ENCODE measurements at places on chromosomes 5 and 9.

GRCh38 chr5:91175708-91176107, 207.4 kb downstream of the ARRDC3 start:
- no peak for DNase-seq

GRCh38 chr5:144179226-144179625, 8.6 kb downstream of the KCTD16 start:
- DNase-seq, result no peak

GRCh38 chr5:124733329-124733650, 13.1 kb downstream of the ZNF608 start:
- no peak for DNase-seq

GRCh38 chr9:22392523-22392922, 54.1 kb upstream of the DMRTA1 start:
- no peak for DNase-seq

DNA sequence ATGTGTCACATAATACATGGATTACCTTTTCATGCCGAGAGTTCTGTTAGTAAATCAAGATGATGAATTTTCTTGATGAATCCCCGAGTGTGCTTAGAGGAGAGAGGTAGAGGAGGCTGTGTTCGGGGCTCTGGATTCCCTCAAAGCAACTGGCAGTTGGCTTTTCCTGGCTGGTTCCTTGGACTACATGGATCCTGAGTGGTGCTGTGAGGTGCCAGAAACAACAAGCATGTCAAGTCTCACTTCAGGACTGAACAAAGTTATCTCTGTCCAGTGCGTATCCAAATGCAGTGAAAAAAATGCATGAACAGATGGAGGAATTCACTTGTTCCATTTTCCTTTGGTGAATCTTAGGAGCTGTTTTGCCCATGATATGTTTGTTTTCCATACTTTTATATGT, 231.7 kb downstream of the FBXL7 start:
- DNase-seq, result no peak

- DNase-seq, result no peak
Observed at GRCh38 chr9:22111954-22112247, 102.8 kb upstream of the CDKN2B start.

DNA sequence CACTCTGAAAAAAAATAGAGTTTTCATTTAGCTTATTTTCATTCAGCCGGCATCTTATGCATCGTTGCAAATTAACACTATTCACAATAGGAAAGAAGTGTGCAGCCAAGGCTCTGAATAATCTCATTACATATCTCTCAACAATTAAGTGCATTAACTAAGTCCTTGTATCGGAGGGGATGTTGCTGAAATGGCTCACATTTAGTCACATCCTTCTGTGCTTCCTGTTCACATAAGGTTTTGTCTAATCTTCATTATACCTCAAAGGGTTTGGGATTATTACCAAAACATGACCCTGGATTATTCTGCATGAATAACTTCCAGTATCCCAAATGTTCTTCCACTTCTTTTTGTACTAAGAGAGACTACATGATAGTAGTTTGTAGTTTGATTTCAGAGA, 278.0 kb upstream of the GRIA1 start:
- DNase-seq, result no peak

DNA sequence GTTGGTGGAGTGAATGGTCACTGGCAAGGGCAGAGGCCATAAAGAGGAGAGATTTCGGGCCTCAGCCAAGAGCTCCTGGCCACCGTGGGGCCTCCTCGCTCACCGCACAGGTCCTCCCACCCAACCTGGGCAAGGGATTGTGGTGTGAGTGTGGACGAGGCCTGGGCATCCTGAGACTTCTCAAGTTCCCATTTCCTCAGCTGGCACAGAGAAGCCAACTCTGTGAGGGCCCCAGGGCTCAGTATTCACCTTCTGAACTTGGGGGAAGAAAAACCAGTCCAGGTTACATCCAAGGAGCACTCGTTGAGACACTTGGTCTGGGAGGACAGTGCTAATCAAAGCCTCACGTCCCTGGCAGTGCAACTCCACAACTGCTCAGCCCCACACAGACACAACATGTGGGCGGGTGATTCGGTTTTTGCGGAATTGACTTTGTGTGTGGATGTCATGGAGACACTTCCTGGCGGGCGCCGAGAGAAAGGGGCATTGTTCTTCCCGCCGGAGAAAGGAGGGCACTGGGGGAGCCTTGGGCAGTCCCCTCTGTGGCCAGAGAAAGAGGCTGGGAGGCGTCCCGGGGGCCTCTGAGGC, 28.5 kb upstream of the NKD2 start:
- no peak for DNase-seq

DNA sequence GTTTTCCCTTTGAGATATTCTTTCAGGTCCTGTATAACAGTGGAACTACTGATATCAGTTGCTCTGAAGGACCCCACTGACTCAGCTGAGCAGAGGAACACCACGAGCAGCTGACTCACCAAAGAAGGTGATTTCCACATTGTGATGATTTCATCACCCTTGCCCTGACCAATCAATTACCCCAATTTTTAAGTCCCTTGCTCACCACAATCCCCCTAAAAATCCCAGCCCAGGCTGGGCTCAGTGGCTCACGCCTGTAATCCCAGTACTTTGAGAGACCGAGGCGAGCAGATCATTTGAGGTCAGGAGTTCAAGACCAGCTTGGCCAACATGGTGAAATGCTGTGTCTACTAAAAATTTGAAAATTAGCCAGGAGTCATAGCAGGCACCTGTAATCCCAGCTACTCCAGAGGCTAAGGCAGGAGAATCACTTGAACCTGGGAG, 125.3 kb upstream of the ABCA1 start:
- no peak for DNase-seq

DNA sequence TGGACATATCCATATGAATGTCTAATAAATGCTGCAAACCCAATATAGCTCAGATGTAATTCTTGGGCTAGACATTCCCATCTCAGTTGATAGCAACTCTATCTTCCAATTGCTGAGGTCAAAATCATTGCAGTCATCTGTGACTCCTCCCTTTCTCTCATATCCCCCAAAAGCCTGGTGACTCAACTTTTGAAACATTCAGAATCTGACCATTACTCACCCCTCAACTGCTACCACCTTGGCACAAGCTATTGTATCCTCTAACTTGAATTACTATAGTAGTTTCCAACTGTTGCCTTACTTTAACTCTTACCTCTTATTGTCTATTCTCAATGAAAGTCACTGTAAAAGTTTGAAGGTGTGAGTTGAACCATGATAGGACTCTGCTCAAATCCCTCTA, 600.1 kb upstream of the RGMB start:
- no peak for DNase-seq

DNA sequence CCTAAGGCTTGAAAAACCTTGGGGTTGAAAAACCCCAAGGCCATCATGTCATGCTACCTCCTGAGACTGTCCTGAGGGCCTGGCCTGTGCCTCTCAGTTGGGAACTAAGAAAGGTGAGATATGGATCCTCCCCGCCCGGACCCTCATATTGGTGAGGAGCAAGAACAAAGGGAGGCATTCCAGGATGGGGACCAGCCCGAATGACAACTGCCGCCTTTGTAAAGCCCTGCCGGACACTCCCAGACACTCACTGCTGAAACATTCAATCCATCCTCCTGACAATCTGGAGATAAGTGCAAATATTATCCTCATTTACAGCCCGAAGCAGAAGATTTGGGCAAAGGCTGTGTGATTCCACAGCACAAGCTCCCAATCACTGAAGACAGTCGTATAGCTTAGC, 298.3 kb downstream of the NSG2 start:
- DNase-seq, result no peak

GRCh38 chr5:132500931-132501628, 10.5 kb upstream of the IRF1 start:
- peak; percentile 69 for DNase-seq

DNA sequence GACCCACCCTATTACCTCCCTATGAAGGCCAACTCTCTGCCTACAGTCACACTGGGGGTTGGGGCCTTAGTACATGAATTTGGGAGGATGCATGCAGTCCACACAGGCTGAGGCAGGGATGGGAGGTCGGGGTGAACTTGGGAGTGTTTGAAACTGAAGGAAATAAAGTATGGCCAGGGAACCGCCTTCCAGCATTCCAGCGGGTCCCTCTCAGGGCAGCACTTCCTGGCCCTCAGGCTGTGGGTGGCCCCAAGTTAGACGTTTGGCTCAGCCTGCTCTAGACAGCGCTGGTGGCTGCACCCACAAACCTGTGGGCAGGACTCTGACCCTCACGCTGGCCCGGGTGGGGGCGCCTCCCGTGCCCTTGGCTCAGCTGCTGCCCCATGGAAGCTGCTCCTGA, 74.3 kb downstream of the UBE2QL1 start:
- DNase-seq, result no peak

- DNase-seq, result no peak
Observed at GRCh38 chr5:124844371-124844920, 98.0 kb upstream of the ZNF608 start.

DNA sequence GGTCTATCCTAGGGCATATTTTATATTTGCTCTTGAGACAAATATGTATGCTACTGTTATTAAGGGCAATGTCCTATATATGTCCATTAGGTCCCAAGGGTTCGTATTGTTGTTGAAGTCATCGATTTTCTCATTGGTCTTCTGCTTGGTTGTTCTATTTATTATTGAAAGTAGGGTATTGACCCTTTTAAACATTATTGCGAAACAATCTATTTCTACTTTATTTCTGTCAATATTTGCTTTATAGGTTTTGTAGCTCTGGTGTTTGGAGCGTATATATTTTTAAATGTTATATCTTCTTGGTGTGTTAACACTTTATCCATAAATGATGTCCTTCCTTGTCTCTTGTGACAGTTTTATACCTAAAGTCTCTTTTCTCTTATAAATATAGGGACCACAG, 16.2 kb upstream of the DIRAS2 start:
- DNase-seq, result no peak

GRCh38 chr9:124794902-124795491, 18.1 kb downstream of the OLFML2A start:
- DNase-seq, result no peak

DNA sequence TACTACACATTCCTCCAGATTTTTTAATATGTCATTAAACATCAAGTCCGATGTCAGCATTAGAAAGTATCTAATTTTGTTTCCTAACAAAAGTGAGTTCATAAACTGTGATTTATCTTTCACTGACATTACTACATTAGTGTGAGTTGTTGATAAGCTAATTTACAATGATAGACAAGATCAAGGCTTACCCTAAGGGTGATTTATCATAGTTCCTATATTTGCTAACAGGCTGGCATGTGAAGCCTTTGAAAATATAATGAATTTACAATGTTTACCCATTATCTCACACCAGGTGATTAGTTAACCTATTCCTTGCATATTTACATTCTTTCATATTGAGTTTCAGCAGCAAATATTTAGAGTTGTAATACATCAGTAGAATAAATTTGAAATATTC, 1096.9 kb upstream of the NUDT12 start:
- no peak for DNase-seq

DNA sequence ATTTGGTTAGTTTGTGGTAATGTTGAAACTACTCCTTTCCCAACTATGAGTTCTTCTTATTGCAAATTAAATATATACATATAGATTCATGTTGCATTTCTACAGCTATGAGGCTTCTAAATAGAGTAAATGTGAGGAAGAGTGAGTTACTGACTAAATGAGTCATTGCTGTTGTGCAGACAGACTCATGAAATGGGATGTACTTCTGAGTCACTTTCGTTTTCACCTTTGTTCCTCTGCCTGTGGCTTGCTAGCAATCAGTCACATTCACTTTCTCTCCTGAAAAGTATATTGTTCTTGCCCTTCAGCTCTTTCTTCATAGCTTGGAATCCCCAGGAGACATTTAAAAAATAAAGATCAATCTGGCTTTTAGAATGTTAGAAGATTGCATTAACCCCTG, 295.5 kb upstream of the SMC2 start:
- DNase-seq, result no peak

- no peak for DNase-seq
Observed at GRCh38 chr9:76150013-76150412, 244.2 kb downstream of the RFK start.

DNA sequence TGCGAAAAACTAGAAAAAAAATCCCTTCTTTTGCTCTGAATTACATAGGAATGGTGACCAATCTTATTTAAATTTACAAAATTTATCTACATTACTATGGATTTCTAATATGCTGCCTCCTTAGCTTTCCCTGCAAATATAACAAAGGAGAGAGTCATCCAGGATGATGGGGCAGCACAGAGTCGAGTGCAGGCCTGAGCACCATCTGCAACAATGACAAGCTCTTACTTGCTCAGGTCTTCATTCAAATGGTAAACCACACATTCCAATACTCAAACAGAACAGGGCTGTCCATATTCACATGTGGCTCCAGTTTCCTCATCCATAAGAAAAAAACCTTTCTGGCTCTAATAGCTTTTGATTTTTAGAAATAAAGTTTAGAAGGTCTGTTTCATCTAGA, 33.5 kb upstream of the ZNF354B start:
- no peak for DNase-seq

GRCh38 chr5:131368866-131369265, 105.0 kb downstream of the CDC42SE2 start:
- no peak for DNase-seq

GRCh38 chr9:114275246-114276004, 47.5 kb upstream of the ORM1 start:
- DNase-seq, result no peak

DNA sequence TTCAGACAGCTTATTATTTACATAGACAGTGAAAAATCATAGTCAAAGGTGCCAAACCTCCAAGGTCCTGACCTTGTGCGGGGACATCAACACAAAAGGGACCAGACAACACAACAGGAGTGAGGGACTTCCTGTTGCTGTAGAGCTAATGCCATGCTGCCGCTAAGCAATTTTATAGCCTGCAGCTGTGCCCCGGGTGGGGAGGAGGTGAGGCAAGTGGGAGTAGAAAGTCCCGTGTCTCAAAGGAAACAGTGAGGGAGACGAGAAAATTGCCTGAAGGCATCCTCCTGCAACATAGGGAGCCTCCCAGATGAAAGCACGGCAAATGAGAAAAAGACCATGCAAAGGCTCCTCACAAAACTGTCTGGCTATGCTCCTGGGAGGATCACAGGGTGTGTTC, 58.8 kb downstream of the CAAP1 start:
- DNase-seq, result no peak

DNA sequence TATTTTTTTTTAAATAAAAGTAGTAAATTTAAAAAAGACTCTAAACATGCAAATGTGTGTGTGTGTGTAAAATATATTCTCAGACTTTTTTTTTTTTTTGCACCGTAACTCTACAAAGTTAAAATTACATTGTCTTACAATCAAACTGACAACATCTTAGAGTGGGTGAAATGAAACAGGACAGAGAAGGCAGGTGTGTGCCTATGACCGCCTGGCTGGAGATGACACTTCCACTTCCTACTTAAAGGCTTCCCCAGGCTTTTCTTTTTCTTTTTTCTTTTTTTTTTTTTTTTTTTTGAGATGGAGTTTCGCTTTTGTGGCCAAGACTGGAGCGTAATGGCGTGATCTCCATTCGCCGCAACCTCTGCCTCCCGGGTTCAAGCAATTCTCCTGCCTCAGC, 2.7 kb upstream of the AK1 start:
- no peak for DNase-seq

All from activated T-helper 2 cell treated with anti-CD3 and anti-CD28 coated beads, Interferon-gamma antibody, Interleukin-2, Interleukin-4, amounts not matched to agents 10 μg/mL and 5 μg/mL and 100 μg/mL, durations not matched to agents 14 hours and 24 hours and 36 hours (primary cell).